Cardiac septum (tissue), 1 donor: ENCODE measurements at places on chromosomes 13 and 19. TPM values are rescaled to one million over a fixed set of nuclear protein-coding genes. Genes with fewer than 3 reads are reported as not detected.

ZNF20 gene
- total RNA-seq, result 1.6 TPM

DNAJC15 gene
- 20.7 TPM for total RNA-seq

TINCR gene
- 0.16 TPM for total RNA-seq

CYP4F11 gene
- total RNA-seq, result 0.81 TPM

PRTN3 gene
- 0.62 TPM for total RNA-seq

PSG2 gene
- not detected for total RNA-seq

EBI3 gene
- not detected for total RNA-seq

RPL18 gene
- total RNA-seq, result 437 TPM

NKG7 gene
- 3.6 TPM for total RNA-seq

TSHZ3 gene
- total RNA-seq, result 5.2 TPM

ZNF787 gene
- total RNA-seq, result 29.5 TPM

B3GNT3 gene
- not detected for total RNA-seq

STARD13 gene
- total RNA-seq, result 26.9 TPM

CPB2 gene
- total RNA-seq, result not detected

CKM gene
- 2,391 TPM for total RNA-seq

HSH2D gene
- 0.32 TPM for total RNA-seq

MUC16 gene
- 0.03 TPM for total RNA-seq

N4BP2L2 gene
- 132 TPM for total RNA-seq

TTYH1 gene
- total RNA-seq, result 1.3 TPM

GNG7 gene
- 30.9 TPM for total RNA-seq

CEACAM7 gene
- total RNA-seq, result not detected

C1QTNF9B gene
- 0.48 TPM for total RNA-seq

KLK15 gene
- not detected for total RNA-seq

CGB3 gene
- total RNA-seq, result not detected

ZNF653 gene
- total RNA-seq, result 5.3 TPM

ARHGAP33 gene
- 8.8 TPM for total RNA-seq

EXOC3L2 gene
- total RNA-seq, result 1.7 TPM

NEK5 gene
- 0.67 TPM for total RNA-seq

TNFSF13B gene
- total RNA-seq, result 4.0 TPM

GARIN5A gene
- total RNA-seq, result 1.1 TPM

SLC39A3 gene
- total RNA-seq, result 17.9 TPM

ZNF471 gene
- 7.2 TPM for total RNA-seq
